Osteocyte (in vitro differentiated cells): ENCODE measurements at places on chromosomes 5 and 9. TPM values are rescaled to one million over a fixed set of nuclear protein-coding genes. Genes with fewer than 3 reads are reported as not detected.

DNA sequence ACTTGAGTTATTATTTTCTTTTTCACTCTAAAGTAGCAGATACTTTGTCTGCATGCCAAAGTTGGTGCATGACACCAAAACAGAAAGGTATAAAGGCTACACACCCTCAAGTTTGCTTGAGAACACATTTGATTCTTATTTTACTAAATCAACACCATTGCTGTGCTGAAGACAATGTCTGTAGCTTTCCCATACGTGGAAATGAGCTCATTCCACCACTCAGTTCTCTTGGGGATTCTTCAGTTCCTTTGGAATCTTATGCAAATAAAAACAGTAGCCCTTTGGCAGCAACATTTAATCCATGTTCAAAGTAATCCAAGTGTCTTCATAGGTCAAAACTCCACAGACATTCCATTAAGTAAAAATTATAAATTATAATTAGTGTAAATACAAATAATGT is 264.9 kb downstream of the TLE1 start:
- DNase-seq: no peak
- peaks cover 20% of the 10 kb centered on the region for H3K4me1 ChIP-seq
- peaks cover 11% of the 10 kb centered on the region for H3K36me3 ChIP-seq
- H3K27me3 ChIP-seq: no peaks in the 10 kb centered on the region
- peak overlapping the region; percentile 61 for H3K27ac ChIP-seq
- no peak overlapping the region for H3K4me3 ChIP-seq

DNA sequence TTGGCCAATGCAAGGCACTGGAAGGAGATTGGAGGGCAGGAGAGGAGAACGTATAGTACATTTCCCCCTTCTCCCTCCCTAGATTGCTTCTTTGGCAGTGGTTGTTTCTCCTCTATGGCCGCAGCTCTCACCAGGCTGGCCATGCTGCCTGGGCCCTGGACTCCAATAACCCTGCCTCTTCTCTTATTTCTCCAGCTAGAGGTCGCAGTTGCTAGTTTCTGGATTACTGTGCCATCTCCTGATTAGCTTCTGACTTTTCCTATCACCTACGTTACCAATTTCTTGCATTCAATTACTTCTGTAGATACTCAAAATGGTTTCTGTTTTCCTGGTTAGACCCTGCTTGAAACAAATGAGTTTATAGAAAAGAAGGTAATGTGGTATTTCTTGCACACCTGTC is 2.4 kb upstream of the MACIR start:
- H3K36me3 ChIP-seq: no peaks in the 10 kb centered on the region
- DNase-seq: no peak
- no peaks in the 10 kb centered on the region for H3K27me3 ChIP-seq
- H3K4me1 ChIP-seq: peaks cover 15% of the 10 kb centered on the region

DNA sequence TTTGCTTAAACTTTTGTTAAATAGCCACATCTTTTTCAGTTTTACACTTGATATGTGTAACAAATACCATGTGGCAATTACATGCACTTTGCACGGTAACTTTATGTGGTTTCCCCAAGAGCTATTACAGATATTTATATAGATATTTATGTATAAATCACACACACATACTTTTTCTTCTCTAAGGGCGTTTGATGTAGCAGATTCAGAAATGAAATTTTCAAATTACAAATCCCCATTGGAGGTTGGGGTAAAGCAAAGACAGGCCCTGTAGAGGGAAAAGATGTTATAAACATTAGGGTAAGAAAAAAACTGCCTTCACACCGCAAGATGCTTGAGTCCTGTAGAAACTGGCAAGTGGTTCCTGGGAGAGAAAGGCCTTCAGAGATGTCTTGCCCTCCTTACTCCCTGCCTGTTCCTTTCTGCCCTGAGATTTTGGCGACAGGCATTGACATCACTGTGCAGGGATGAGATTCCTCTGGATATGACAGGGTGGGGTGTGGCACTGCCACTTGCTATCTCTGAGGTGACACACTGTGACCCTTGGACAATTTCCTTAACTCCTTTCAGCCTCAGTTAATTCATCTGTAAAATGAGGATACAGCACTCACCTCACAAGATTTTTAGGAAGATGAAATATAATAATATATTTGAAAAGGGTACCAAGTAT is 177.9 kb upstream of the TUT7 start:
- no peaks in the 10 kb centered on the region for H3K36me3 ChIP-seq
- no peaks in the 10 kb centered on the region for H3K27me3 ChIP-seq
- no peak for DNase-seq

DNA sequence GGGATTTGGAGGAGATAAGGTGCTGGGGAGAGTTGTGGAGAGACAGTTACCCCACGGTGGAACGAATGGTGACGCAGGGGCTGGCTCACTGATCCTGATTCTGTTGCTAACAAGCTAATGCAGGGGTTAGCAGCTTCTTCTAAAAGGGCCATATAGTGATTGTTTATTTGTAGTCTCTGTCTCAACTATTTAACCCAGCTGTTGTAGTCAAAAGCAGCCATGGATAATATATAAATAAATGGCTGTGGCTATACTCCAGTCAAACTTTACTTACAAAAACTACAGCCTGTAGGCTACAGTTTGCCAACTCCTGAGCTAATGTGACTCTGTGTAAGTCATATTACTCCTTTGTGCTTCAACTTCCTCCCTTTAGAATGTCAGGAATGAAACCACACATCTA is 21.8 kb downstream of the STOM start:
- H3K27ac ChIP-seq: no peak overlapping the region
- H3K4me3 ChIP-seq: no peak overlapping the region
- H3K4me1 ChIP-seq: peaks cover 32% of the 10 kb centered on the region
- H3K36me3 ChIP-seq: peaks cover 19% of the 10 kb centered on the region

GRCh38 chr5:149205625-149206523 is 64.6 kb downstream of the ABLIM3 start:
- peak overlapping the region; percentile 48 for H3K27ac ChIP-seq
- no peak for DNase-seq
- H3K27me3 ChIP-seq: no peaks in the 10 kb centered on the region
- no peak overlapping the region for H3K4me3 ChIP-seq

Gene TEK
- 1.3 and 1.6 TPM in 2 replicates for total RNA-seq

Gene C5orf52
- not detected in 2 replicates for total RNA-seq

Gene ZNF883
- total RNA-seq: 6.4 and 7.3 TPM in 2 replicates

Gene CENPK
- 11.3 TPM in 2 replicates for total RNA-seq
